B cell (primary cell): ENCODE measurements at places on chromosomes 2 and 18. TPM values are rescaled to one million over a fixed set of nuclear protein-coding genes. Genes with fewer than 3 reads are reported as not detected.

The KLHL14 gene
- 18.5 and 33.1 TPM in 2 replicates for polyA plus RNA-seq

The ATP6V1B1 gene
- polyA plus RNA-seq: not detected in 2 replicates

DNA sequence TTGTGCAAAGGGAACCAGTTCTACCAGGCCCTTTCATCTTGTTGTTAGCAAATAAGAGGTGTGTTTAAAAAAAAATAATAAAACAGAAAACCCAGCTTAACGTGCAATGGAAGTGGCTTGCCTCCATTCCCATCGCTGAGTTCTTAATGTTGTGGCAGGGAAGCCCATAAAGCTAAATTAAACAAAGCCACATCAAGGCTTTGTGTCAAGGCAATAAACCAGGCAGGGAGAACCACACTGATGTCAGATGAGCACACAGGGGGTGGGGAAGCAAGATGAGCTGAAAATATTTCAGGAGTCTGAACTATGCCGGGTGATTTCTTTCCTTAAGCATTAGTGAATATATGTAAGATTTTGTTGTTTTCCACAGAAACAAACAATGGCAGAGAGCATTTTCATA, 73.5 kb downstream of the PHLPP1 start:
- no peak for DNase-seq

The UPP2 gene
- not detected in 2 replicates for polyA plus RNA-seq

DNA sequence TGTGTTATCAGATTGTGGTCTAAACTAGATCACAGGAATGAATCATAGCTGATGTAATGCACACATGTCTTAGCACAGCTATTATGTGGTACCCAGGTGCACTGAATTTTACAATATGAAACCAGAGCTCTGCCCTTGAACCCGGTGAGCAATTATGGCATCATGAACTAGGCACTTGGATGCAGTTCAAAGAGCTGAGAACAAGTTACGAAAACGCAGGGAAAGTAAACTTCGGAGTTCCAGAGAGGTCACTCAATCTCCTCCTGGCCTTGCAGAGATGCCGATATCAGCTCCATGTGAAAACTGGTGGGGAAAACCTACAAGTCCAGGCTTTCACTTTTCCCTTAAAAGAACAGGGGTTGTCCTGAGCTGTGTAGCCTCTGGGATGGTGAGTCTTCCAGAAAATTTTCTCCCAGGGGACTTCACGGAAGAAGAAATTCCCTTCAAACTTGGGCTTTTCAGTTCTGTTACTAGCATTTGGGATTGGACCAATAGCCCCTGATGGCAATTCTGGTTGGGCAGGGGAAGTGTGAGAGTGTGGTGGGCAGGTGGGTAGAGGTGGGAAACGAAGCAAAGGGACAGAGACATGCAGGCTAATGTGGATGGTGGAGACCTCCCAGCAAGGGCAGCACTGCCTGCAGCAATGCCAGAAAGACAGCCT, 71.1 kb upstream of the SH3BP4 start:
- DNase-seq: no peak

The TMEM37 gene
- not detected in 2 replicates for polyA plus RNA-seq

DNA sequence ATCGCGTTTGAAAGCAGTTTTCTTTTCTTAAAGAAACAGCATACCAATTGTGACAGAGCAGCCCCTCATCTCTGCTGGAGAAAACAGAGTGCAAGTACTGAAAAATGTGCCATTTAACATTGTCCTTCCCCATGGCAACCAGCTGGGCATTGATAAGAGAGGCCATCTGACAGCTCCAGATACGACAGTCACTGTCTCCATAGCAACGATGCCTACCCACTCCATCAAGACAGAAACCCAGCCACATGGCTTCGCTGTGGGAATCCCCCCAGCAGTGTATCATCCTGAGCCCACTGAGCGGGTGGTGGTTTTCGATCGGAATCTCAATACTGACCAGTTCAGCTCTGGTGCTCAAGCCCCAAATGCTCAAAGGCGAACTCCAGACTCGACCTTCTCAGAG, 9.5 kb downstream of the GRHL1 start:
- no peak for DNase-seq

The TLX2 gene
- polyA plus RNA-seq: 0.06 TPM in 1 of 2 replicates, not detected in the other
